CD4-positive, alpha-beta T cell (primary cell): ENCODE measurements at places on chromosomes 12 and 14. TPM values are rescaled to one million over a fixed set of nuclear protein-coding genes. Genes with fewer than 3 reads are reported as not detected.

The IAPP gene
- not detected for total RNA-seq

- no peak for DNase-seq
Observed at GRCh38 chr12:89236748-89237383, 115.4 kb downstream of the DUSP6 start.

- DNase-seq, result no peak
Observed at GRCh38 chr12:91857813-91858542, 287.7 kb downstream of the BTG1 start.

DNA sequence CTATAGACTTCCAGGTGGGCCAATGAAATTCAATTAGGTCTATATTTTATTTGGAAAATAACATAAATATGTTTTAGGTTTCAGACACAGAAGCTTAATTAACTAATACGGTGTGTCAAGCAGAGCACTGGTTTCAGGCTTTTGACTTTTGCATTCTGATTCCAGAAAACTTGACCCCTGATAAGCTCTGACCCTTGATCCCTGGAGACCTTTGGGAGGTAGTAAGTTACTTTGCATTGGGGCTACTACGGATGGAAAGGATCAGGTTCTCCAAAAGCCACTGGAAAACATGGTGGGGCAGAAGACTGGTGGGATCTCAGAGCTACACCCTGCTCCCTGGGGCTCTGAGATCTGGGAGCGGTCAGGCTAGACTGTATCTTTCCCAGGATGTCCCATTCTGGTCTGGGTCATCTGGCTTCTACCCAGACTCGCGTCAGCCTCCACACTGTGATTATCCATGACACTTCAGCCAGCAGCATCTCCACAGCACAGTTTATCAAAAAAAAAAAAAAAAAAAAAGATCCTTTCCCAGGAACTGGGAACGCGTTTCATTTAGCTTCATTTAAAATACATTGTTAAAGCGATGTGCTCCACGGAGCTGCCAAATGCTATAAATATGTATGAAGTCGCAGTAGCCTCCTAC lies 17.8 kb upstream of the EMP1 start:
- no peak for DNase-seq
